Left ventricle myocardium inferior (tissue), 1 donor: ENCODE measurements at places on chromosomes 1 and 21.
A peak's percentile ranks its signal among the peaks of the same experiment; 100 is the strongest.

DNA sequence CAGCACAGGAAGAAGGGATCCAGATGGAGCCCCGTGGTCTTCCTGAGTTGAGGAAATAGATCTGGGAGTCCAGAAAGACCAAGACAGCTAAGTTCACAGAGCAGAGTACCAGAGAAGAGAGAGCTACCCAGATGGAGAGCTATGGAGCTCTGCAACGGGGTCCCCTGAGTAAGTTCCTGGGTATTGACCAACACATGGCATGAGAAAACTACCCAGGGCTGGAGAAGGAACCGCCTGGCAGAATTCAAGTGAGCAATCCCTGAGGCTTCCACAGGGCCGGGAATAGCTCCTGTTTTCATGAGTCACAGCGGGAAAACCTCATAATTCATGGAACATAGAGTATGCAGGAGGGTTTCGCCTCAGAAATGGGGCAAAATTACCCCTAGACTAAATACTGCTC is 19.7 kb downstream of the STPG1 start:
- DNase-seq, result no peak

DNA sequence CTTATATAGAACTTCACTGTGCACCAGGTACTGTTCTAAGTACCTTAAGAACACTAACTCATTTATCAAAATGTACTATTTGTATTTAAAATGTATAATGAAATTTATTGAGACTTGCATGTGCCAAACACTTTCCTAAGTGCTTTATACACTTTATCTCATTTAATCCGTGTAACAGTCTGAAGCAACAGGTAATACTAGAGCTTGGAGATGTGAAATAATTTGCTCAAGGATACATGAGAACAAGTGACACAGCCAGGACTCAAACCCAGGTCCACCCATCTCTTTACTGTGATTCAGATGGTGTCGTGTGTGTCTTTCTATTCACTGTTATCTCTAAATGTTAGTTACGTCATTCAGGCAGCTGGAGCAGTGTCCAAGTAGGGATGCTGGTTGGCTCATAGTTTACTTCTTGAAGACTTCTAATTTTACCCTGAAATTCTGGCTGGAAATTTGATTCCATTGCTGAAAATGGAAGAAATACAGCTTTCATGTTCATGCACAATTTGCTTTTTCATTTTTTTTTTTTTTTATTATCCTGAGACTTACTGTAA is 169.7 kb upstream of the UBE2U start:
- peak; percentile 20 for DNase-seq

DNA sequence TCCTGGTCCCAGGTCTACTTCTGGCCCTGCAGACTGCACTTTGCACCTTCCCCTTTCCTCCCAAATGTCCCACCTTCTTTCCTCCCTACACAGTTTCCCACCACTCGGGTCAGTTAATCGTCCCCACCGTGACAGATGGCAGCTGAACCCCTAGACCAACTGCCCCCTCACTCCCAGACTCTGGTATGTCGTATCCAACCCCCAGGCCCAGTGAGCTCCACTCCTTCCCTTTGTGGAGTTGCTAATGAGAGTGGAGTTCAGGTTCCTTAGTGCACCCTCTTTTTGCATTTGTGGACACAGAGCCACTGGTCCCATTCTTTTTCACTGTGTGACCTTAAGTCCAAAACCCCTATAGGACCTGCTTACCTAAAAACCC is 1.8 kb downstream of the MAN1C1 start:
- no peak for DNase-seq

GRCh38 chr1:31410871-31411270 is 2.1 kb upstream of the SERINC2 start:
- no peak for DNase-seq

GRCh38 chr1:41811051-41811795 is 107.5 kb downstream of the HIVEP3 start:
- no peak for DNase-seq

DNA sequence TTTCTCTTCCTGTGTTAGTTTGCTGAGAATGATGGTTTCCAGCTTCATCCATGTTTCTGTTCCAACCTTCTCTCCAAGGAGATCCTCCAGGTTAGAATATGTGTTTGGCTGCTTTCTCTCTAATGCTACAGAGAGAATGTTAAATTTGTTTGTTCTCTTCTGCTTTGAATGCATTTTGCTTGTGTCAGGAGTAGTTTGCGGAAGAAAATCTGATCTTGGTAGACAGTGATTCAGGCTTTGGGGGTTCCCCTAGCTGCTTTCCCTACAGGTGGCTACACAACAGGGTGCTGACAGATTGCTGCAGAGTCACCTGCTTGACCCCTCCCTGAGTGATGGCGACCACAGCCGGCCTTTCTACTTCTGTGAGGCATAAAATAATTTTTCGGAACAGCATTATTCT is 41.8 kb downstream of the MACO1 start:
- DNase-seq, result no peak

GRCh38 chr1:218510153-218510772 is 165.1 kb downstream of the TGFB2 start:
- DNase-seq, result no peak

- no peak for DNase-seq
Measured at GRCh38 chr1:118300808-118301207, 115.8 kb upstream of the SPAG17 start.

- no peak for DNase-seq
Measured at GRCh38 chr1:197776351-197777105, 1.2 kb upstream of the DENND1B start.

GRCh38 chr1:11299225-11299574 is 26.2 kb downstream of the UBIAD1 start:
- DNase-seq, result no peak

DNA sequence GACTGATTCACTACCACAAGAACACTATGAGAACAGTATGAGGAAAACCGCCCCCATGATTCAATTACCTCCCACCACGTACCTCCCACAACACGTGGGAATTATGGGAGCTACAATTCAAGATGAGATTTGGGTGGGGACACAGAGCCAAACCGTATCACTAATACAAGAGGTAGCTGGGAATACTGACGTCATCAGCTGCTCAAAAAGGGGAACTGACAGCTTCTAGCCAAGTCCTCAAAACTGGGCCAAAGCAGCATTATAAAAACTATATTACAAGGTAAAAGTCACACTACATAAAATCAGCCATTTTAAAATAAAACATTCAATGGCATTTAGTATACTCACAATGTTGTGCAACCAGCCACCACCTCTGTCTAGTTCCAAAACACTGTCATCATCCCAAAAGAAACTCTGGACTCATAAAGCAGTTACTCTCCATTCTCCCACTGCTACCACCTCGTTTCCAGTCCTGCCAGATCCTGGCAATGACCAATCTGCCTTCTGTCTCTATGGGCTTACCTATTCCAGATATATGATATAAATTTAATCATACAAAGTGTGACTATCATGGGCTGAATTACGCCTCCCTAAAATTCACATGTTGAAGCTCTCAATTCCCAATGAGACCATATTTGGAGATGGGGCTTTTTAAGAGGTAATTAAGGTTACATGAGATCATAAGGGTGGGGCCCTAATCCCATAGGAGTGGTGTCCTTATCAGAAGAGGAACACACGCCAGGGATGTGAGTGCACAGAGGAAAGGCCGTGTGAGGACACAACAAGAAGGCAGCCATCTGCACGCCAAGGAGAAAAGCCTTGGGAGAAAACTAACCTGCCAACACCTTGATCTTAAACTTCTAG is 192.1 kb downstream of the SETD4 start:
- no peak for DNase-seq

- DNase-seq, result no peak
Measured at GRCh38 chr1:174262349-174263241, 103.3 kb downstream of the RABGAP1L start.

DNA sequence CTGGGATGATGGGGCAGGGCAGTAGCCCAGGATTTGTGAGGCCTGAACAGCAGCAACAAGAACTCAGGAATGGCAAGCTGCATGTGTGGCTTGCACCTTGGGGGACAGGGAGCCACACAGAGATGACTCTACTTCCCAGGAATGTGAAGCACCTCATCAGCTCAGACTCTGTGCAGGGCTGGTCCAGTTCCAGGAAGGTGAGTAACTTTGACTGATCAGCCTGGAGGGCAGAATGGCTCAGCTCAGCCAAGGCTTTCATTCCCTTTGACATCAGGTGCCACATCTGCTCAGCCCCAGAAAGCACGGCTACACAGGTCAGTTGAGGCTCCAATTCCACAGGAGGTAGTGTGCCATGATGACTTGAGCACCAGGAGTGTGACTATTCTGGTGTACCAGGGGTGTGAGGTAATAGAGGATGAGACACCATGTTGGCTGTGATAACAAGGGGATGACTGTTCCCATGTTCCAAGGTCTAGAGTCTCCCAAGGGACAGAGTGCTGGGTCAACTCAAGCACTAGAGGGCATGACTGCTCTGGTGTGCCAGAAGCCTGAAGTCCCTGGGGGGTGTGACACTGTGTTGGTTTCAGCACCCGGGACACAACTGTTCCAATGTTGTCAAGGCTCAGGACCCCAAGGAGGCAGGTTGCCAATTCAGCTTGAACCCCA is 625.8 kb upstream of the ADGRL2 start:
- no peak for DNase-seq

GRCh38 chr1:153348511-153349362 is at the start of gene PGLYRP4:
PGLYRP4 (minus strand) TSS chr1:153348841; CDS start chr1:153347932, 909 bp downstream.
- DNase-seq, result no peak

- DNase-seq, result peak; percentile 58
Measured at GRCh38 chr1:179818743-179819173, 58.8 kb downstream of the TOR1AIP2 start.

- DNase-seq, result no peak
Measured at GRCh38 chr1:199851439-199852140, 175.9 kb upstream of the NR5A2 start.

DNA sequence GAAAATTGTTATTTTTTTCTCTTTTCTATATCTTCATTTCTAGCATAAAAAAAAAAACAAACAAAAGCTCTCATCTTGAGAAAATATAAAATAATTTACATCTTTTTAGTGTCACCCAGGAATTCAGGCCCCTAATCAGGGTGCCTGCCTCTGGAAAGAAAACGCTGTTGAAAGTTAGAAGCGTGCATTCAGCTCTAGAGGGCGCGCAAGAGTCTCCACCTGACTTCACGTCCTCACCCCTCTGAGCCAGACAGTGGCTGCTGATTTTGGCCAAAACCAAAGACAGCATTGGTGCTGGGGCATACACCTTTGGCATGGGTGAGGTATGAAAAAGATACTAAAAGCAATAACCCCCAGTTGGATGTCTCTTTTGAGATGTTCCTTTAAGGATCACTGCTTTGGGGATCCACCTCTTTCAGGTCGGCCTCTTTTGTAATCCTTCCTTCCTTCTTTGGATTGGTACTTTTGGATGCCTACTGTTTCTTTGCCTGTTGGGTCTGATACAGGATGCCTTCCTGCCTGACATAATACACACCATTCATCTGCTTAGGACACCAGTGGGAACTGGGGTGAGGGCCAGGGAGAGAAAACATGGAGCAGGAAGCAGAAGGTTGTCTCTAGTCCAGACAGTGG is 77.6 kb upstream of the CHRM3 start:
- DNase-seq, result no peak

DNA sequence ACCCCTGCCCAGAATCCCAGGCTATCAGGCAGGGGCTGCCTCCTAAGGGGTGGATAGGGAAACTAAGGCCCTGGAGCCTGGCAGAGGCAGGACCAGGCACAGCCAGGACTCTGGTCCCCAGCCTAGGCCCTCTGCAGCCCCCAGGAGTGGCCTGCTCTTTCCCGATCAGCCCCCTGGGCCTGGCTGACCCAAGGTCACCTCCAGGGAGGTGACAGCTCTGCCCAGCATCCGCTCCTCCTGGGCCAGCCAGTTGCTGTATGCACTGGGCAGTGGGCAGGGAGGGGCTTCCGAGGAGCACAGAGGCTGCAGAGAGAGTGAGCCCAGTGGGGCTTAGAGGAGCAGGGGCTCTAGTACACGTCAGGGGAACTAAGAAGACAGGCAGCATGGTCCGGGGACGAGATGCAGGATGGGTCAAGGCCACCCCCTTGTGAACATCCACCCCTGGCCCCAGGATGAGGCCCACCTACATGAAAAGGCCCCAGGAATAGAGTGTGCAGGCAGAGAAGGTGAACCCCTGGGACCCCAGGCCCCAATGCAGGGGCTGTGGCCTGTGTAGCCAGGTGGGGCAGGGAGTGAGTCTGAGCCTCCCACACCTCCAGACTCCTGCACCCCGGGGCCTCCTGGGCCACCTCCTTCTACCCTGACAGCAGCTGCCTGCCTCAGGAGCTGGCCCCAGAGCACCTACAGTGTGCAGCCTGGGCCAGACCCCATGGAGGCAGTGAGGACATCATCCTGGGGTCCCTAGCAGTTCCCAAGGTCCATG is 32.8 kb downstream of the WNT9A start:
- DNase-seq, result no peak

DNA sequence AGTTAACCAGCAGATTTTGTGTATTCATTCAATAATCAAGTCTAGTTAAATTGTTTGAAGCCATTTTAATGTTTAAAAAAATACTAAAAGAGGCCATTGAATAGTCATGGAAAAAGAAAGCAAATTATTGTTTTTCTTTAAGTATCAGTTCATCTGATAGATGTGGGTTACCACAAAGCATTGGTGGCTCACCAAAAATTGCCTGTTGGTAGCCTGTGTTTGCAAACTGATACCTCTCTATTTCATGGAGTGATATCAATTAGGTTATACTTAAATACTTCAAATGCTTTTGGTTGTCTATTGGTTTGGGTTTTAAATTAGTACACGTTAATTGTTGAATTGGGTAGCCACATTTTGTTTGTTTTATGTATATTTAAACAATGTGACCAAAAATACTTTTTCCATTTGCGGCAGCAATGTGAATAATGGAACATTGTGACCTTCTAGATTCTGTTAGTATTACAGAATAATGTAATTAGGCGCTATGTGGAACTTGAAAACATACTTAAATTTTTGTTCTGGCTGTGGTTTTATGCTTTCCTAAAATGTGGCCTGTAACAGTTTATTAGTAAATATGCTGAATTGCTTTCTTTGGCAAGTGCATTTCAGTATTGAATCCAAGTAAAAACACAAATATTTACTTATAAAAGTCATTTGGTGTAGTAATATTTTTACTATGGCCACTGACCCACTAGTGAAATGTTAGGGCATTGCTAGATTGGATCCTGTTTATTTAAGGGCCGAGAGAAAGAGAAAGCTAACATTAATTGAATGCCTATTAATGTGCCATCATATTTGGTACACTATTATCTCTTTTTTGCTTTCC is 37.1 kb upstream of the NBL1 start:
- no peak for DNase-seq

DNA sequence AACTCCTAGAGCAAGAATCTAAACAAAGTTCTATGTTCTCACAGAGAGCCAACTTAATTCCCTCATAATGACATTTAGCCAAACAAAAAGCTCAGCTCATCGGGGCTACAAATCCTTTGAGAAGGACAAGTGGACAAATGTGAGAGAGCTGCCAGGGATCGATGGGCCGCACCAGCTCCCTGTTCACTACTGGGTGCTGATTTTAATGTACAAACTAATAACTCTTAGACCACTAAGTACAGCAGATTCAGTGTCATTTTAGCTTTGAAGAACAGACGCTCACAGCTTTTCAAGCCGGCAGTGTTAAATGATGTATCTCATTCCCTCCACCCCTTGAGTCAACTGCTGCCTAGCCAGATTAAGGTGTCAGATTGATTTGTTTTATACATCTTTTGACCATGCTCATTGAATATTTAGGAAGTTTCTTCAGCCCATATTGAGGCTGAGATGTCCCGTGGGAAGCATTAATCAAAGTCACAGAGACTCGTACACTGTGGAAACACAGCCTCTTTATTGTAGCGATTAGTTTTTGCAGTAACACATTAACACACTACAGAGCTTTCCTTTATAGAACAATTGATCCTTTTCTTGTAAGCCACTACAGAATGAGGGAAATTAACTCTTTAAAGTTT is 21.1 kb downstream of the PROX1 start:
- no peak for DNase-seq

GRCh38 chr21:41600116-41600515 is 92.2 kb upstream of the TMPRSS2 start:
- no peak for DNase-seq
